ENCODE measurements at places on chromosomes 1 and 21.

- no peak for DNase-seq
Observed at GRCh38 chr1:1203561-1204424, 2.6 kb downstream of the TNFRSF18 start.

DNA sequence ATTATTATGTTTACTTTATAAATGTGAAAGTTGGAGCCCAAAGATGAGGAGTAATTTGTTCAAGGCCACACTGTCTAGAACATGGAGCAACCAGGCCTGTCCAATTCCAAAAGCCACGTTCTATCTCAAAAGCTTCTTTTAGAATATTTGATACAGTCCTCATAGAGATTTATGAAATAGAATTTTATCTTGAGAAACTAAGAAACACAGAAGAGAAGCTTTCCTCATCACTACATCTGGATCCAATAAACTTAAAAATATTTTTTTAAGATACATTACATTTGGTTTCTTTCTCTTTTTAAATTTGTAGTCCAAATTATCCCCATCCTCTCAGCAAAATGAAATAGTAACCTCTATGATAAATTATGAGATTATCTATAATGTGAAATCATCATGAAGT lies 58.9 kb downstream of the DDAH1 start:
- peak; percentile 58 for DNase-seq

DNA sequence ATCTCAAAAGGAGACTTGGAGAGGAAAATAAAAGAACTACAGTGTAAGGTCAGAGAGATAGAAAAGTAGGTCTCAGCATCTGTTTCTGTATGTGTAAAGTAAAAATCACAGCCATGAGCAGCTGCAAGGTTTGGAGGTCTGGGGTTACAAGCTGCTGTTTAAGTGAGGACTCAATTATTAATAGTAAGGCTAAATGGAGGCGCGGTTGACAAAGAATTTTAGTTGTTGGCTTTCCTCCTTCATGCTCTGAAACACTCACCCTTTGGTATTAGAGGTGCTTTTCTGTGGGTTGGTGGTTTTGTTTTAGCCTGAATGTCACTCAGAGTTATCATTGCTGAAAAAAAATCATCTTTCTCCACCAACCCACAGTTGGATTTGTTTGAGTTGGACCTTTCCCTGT lies 59.8 kb upstream of the HAO2 start:
- no peak for DNase-seq

DNA sequence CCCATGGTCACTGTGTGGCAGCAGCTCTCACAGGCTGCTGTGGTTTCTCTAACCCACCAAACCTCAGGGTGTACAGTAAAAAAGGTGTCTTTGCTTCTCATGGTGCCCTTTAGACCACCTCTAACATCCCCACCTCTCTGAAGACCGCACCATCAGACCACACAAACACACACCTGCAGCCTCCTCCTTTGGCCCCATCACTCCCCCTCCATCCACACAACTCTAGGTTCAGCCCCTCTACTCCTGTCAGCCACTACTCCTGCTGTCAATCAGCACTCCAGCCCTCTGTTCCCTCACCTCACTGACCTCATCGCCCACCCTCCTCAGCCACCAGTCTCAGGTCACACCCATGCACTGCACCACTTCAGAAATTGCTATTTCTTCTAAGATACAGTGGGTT lies 7.5 kb downstream of the ZNF692 start:
- DNase-seq, result no peak

GRCh38 chr1:213492161-213493041 lies 441.4 kb downstream of the RPS6KC1 start:
- no peak for DNase-seq

DNA sequence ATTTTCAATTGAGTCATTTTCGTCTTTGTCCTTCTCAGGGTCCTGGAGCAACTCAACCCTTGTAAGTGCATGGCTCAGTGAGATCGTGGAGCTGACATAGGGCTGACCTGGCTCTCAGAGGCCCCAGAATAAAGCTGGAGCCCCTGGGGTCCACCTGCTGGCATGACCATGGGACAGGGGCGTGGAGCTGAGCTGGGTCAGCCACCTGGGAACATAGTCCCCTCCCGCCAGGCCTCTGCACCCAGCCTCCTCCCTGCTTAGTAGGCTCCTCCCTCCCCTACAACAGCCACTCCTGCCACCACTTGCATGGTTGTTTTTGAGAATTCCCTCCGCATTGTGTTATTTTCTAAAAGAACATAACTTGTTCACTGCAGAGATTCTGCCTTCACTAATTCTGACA lies 3.1 kb upstream of the RIPK4 start:
- no peak for DNase-seq

- peak; percentile 23 for DNase-seq
Observed at GRCh38 chr1:243723458-243724043, 126.5 kb downstream of the AKT3 start.

DNA sequence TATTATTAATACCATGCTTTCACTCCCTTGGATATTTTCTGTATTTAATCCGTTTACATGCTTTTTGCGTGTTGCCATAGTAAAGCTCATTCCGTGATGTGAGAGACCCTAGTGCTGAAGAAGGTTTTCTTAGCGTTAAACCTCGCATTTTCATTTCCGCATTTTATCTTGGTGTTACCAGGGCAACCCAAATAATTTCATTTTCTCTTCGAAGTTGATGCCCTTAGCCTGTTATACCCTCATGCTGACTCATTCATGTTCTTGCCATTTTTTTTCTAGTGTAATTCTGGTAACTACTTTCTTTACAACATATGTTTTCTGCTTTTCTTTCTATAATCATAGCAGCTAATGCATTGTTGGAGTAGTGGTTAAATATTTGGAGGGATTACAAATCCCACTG lies 37.2 kb downstream of the LRRC8C start:
- DNase-seq, result peak; percentile 58

- DNase-seq, result peak; percentile 95
Observed at GRCh38 chr1:220300442-220301121, 28.3 kb upstream of the RAB3GAP2 start.

GRCh38 chr1:109816975-109817535 lies 53.3 kb upstream of the EPS8L3 start:
- no peak for DNase-seq

GRCh38 chr1:165633614-165634013 lies 2.6 kb downstream of the MGST3 start:
- peak; percentile 35 for DNase-seq

- no peak for DNase-seq
Observed at GRCh38 chr1:223835754-223836153, 10.0 kb downstream of the TP53BP2 start.

DNA sequence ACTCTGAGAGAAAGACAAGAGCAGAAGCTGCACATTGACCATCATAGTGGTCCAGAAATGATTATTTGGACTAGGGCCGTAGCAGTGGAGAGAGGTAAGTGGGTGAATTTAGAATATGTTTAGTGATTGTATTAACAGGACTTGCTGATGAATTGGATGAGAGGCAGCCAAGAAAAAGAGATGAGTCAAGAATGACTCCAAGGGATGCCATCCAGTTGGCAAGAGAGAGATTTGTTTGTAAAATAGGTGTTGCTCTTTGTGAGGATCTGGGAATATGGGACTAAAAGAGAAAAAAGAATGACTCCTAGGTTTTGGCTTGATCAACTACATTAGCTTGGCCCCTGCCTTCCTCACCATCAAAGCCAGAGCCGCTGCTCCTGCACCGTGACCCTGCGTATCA lies 54.2 kb upstream of the ARTN start:
- peak; percentile 77 for DNase-seq

DNA sequence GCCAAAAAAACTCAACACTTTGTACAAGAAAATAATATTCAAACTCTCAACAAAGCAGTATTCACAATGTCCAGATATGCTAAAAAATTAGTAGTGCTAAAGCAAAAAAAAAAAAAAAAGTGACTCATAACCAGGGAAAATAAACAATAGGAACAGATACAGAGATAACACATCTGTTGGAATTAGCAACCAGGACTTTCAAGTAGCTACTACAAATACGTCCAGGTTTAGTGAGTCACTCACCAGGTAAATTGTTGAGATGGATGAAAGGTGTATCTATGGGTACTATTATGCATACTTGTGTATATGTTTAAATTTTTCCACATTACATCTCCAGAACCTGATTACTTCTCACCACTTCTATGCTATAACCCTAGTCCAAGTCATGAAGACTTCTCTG lies 144.8 kb upstream of the SLC35F3 start:
- DNase-seq, result no peak

DNA sequence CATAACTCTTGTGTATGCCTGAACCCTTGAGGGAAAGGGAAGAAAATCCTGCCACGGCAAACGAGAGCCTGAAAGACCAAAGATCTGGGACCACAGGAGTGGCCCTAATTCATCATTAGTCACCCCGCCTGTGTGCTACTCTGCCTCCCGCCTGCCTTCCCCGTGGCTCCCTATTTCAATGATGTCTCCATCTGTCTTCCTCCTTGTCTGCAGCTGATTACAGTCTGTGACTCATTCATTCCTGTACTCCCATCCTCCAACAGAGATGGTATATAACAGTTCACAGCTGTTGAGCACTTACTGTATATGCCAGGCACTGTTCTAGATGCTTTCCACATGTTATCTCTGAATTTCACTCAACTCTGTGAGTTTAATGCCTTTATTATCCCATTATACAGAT lies 96.6 kb downstream of the SEC16B start:
- DNase-seq, result peak; percentile 87

DNA sequence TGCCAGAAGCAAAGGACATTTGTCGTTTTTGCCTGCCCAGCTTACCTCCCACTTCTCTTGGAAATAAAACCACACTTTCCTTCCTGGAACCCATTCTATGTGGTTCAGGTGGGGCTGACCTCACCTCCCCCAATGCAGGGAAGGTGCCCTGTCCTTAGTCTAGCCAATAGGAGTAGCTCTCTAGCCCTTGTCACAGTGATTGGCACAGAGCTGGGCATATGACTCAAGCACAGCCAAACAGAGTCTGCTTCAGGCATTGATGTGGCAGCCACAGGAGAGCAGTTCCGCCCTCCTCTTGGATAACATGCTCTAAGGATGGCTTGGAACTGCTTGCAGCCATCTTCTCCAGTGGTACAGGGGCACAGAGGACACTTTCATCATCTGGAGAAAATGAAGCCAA lies 134.0 kb downstream of the LRIG2 start:
- DNase-seq, result no peak

GRCh38 chr21:31733551-31734149 lies 1.7 kb upstream of the SCAF4 start:
- DNase-seq, result no peak

- no peak for DNase-seq
Observed at GRCh38 chr21:32645261-32646182, 33.3 kb upstream of the CFAP298 start.

- no peak for DNase-seq
Observed at GRCh38 chr1:204367956-204368355, 8.2 kb upstream of the PLEKHA6 start.

DNA sequence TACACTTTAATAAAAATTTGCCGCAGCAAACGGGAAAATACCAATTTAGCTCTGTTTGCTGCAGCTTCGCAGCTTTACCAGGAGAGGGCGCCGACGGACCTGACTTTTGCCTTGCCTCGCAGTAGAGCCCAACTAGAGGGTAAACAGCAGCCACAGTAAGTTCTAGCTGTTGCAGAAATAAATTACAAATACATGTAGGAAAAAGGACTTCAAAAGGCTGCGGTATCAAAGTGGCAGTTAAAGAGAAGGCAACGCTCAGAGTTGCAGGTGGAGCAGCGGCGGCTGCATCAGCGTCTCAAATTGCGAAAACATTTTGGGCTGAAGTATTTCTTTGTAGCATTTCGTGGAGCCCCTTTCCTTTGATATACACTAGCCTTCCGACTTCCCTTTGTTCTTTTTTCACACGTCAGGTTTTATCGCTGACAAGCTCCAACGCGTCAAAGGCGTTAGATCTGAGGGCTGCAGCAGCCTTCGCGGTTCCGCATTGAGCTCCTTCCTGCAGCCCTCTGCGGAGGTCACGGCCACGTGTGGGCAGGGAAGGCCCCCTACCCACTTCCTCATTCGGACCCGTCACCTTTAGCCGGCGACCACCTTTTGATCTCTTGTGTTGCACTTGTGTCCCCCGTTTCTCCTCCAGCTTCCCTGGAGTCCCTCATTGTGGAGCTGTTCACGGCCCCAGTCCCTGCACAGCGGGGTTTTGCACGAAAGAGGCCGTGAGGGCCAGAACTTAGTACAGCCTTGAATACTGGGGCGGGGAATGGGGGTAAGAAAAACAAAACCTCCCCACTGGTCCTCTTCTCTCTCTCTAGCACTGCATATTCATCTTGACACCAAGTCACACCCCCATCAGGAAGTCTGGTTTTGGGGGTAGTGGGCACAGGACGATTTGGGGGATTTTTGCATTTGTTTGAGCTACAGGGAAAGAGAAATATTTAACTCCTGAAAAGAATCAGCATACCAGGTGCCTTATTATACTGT lies 72.8 kb downstream of the S1PR1 start:
- peak; percentile 67 for DNase-seq

DNA sequence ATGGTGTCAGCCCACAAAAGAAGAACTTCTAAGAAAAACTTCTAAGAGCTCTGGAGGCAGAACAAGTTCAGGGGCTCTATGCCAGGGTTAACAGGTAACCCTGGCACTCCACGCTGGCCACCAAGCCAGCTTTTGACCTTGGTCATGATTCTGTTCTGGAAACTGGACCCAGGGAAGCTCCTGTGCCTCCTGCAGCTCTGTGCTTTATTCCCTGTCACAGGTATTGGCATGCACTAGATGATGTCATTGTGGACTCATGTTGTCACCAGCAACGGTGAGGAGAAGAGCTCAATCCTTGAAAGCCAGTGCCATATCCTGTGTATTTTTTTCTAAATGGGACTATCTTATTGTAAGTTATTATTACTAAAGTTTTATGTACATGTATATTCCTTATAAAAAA lies 56.7 kb upstream of the GCLM start:
- DNase-seq, result no peak

DNA sequence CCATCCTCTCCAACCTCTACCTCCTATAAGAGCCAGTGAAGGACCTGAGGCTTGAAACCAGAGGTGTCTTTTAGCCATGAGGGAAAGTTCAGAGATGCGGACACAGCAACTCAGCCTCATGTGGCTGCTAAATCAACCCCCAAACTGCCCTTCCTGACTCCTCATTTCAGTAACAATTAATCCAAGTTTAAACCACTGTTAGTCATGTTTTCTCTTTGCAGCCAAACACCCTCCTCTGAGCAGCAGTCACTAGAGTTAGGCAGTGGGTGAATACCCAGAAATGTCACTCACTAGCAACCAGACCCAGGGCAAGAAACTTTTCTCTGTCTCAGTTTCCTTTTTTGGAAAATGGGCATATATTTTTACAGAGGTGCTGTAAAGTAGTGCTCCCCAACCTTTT lies 71.2 kb downstream of the KCNJ15 start:
- DNase-seq, result peak; percentile 43

- DNase-seq, result no peak
Observed at GRCh38 chr1:188620236-188620635, 1791.5 kb downstream of the PLA2G4A start.

DNA sequence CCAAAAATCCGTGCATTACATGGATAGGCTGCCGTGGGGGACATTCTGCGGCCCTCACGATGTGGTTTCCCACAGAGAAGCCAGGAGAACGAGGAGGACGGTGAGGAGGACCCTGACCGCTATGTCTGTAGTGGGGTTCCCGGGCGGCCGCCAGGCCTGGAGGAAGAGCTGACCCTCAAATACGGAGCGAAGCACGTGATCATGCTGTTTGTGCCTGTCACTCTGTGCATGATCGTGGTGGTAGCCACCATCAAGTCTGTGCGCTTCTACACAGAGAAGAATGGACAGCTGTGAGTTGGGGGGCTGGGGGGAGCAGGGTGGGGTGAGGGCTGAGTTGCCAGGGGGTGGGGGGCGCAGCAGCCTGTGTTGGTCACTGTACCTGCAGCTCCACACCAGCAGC lies 13.2 kb downstream of the PSEN2 start:
- no peak for DNase-seq

GRCh38 chr1:184253921-184254320 lies 132.9 kb upstream of the C1orf21 start:
- DNase-seq, result no peak

GRCh38 chr1:221801773-221802516 lies 60.1 kb upstream of the DUSP10 start:
- peak; percentile 54 for DNase-seq

Data from fibroblast of the aortic adventitia (primary cell).